RPMI7951 (cell line): ENCODE measurements at places on chromosomes 2 and 18. TPM values are rescaled to one million over a fixed set of nuclear protein-coding genes. Genes with fewer than 3 reads are reported as not detected.

Gene POTEI
- total RNA-seq, result not detected in 2 replicates

Gene RAB6C
- total RNA-seq, result not detected in 2 replicates

Gene CKAP2L
- total RNA-seq, result 47.1 and 61.9 TPM in 2 replicates

Gene SLC40A1
- total RNA-seq, result under 0.01 TPM in 1 of 2 replicates, not detected in the other

Gene CCL20
- total RNA-seq, result 2.2 and 3.8 TPM in 2 replicates

Gene CLIP4
- 38.0 and 40.3 TPM in 2 replicates for total RNA-seq

Gene TUBA4B
- total RNA-seq, result not detected in 2 replicates

Gene ANKRD30B
- 0.59 and 1.1 TPM in 2 replicates for total RNA-seq

Gene PDCD1
- not detected in 2 replicates for total RNA-seq

Gene MPP4
- 24.3 and 27.2 TPM in 2 replicates for total RNA-seq

Gene GCKR
- not detected in 2 replicates for total RNA-seq

Gene SH2D6
- not detected in 2 replicates for total RNA-seq

Gene ANKRD30BL
- total RNA-seq, result not detected in 2 replicates

Gene POTEF
- not detected in 2 replicates for total RNA-seq

Gene TMEM163
- 10.3 and 10.7 TPM in 2 replicates for total RNA-seq

Gene B3GNT2
- total RNA-seq, result 26.5 and 31.6 TPM in 2 replicates

Gene HYCC2
- 7.0 and 7.3 TPM in 2 replicates for total RNA-seq

Gene C1QL2
- total RNA-seq, result not detected in 2 replicates

Gene SOX11
- total RNA-seq, result under 0.01 TPM in 1 of 2 replicates, not detected in the other

Gene TLK1
- total RNA-seq, result 10.5 and 13.6 TPM in 2 replicates

Gene XDH
- 0.48 and 0.88 TPM in 2 replicates for total RNA-seq

Gene TBR1
- under 0.01 TPM in 1 of 2 replicates, not detected in the other for total RNA-seq

Gene NETO1
- total RNA-seq, result 0.10 and 0.12 TPM in 2 replicates

Gene CNTNAP5
- total RNA-seq, result not detected in 2 replicates

Gene LIMS3
- 3.0 and 3.1 TPM in 2 replicates for total RNA-seq

Gene POTEE
- total RNA-seq, result not detected in 2 replicates

Gene CCBE1
- total RNA-seq, result 9.0 and 9.9 TPM in 2 replicates

Gene KANSL3
- total RNA-seq, result 21.1 and 25.4 TPM in 2 replicates

Gene PLCL1
- total RNA-seq, result 0.12 TPM in 1 of 2 replicates, not detected in the other

Gene FAM210A
- total RNA-seq, result 30.2 and 33.0 TPM in 2 replicates

Gene CLEC4F
- not detected in 2 replicates for total RNA-seq

Gene HES6
- total RNA-seq, result 8.3 and 22.7 TPM in 2 replicates

Gene CCDC178
- total RNA-seq, result not detected in 2 replicates

Gene ZDBF2
- total RNA-seq, result 9.6 and 10.0 TPM in 2 replicates

Gene EIF5B
- total RNA-seq, result 18.2 and 19.5 TPM in 2 replicates

Gene CRYGD
- total RNA-seq, result not detected in 2 replicates

Gene THOC1
- 34.4 and 39.8 TPM in 2 replicates for total RNA-seq

Gene FBXO36
- 5.2 and 6.4 TPM in 2 replicates for total RNA-seq

Gene ZSWIM2
- total RNA-seq, result not detected in 2 replicates

Gene DAW1
- 0.10 and 0.48 TPM in 2 replicates for total RNA-seq

Gene ABI2
- 35.6 and 35.7 TPM in 2 replicates for total RNA-seq

Gene HOXD12
- total RNA-seq, result not detected in 2 replicates

Gene CYP26B1
- total RNA-seq, result 3.5 and 4.3 TPM in 2 replicates

Gene GALR1
- not detected in 2 replicates for total RNA-seq

Gene MRPL33
- total RNA-seq, result 335 and 349 TPM in 2 replicates
